ENCODE measurements at places on chromosomes 16 and 17.

- DNase-seq = no peak
Observed at GRCh38 chr17:58693751-58694150, 1.3 kb downstream of the RAD51C start.

DNA sequence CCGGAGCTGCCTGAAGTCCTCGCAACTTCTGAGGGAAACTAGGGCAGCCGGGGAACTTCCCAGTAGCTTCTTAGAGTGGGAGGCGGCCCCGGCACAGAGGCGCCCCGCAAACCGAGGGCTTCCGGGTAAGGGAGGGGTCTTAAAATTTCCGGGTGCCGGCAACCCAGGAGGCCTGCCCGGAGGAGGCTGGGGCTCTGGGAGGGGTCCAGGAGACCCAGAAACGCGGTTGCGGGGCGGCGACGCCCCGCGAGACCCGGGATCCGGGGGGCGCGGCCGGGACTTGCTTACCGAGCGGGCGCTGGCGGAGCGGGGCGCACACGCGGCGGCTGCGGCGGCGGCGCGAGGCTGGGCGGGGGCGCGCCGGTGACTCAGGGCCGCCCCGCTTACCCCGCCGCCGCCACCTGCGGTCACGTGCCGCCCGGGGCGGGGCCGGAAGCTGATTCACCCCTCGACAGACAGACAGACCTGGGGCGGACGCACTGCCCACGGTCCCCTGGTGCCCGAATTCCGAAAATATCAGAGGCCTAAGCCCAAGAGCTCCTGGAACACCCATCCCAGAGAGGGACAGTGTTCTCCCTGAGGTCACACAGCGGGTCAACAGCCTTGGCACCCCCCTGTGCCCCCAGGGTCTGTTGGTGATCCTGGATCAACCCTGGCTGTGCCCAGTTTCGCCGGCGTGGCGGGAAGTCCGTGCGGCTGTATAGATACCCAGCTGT, at the start of gene FAM83G:
Gene FAM83G, minus strand, starts transcription at position 344 of the 716 bp plus-strand sequence. CDS start 723 bp downstream, outside the sequence.
- peak; percentile 58 for DNase-seq

GRCh38 chr17:64354824-64355535, 35.7 kb downstream of the PECAM1 start:
- DNase-seq = no peak

DNA sequence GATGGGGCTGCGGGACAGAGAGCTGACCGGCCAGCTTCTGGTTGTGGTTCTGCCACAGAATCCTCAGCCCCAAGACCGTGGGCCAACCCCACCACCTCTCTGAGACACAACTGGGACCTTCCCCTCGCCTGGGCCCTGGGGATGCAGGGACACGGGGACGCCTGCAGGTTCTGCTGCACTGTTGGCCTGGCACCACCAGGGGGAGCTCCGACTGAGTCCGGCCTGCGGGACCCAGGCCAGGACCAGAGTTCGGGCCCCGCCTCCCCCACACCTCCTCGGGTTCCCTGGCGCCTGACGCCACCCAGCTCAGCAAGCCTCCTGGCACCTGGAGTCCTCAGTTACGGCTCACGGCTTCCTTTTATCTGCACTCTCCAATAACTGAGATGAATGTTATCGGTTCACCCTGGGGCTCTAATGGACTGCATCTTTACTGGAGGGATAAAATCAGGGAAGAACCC, 27.3 kb downstream of the TBC1D16 start:
- DNase-seq = peak; percentile 78

DNA sequence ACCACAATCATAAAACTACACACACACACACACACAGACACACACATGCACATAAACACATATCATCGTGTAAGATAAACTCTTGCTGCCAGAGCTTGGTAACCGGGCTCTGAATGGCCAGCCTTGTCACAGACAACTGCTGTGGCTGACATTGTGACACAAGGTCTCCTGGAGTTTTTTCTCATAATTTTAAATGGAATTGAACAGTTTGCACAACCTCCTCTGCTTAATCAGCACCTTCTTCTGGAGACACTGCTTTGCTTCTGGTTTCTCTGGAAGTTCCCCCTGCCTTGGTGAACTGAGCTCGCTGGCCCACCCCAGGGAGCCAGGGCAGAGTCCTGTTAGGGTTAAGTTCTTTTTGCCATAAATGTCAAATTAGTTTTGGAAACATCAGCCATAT, 115.4 kb downstream of the UTP18 start:
- DNase-seq = no peak

DNA sequence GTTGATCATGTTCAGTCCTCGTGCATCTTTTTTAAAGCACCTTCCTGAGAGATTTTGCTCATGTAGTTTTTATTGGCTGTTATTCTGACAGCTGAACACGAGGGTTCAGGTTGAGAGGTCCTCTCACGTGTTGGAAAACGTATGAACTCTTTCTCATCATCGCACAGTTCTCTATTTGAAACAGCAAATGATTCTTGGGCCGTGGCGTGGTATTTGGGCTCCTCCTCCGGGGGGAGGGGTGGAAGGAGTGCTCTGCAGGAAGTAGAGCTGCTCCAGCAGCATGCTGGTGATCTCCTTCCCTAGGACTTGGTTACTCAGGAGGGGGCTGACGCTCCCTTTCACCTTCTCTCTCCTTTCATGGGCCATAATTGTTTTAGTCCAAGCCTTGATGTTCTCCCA, 70.4 kb downstream of the KSR1 start:
- peak; percentile 41 for DNase-seq

Measured in left ventricle myocardium inferior (tissue), 1 donor.